ENCODE measurements at places on chromosomes 6 and 20. TPM values are rescaled to one million over a fixed set of nuclear protein-coding genes. Genes with fewer than 3 reads are reported as not detected.

The FITM2 gene
- total RNA-seq, result 2.9 TPM

The CTCFL gene
- not detected for total RNA-seq

GRCh38 chr20:8128291-8129060, 3.6 kb upstream of the PLCB1 start:
- H3K27ac ChIP-seq, result no peak overlapping the region
- no peak for DNase-seq
- H3K4me1 ChIP-seq, result peaks cover 17% of the 10 kb centered on the region
- no peak overlapping the region for H3K4me3 ChIP-seq
- no peaks in the 10 kb centered on the region for H3K36me3 ChIP-seq
- H3K27me3 ChIP-seq, result peaks cover 30% of the 10 kb centered on the region

DNA sequence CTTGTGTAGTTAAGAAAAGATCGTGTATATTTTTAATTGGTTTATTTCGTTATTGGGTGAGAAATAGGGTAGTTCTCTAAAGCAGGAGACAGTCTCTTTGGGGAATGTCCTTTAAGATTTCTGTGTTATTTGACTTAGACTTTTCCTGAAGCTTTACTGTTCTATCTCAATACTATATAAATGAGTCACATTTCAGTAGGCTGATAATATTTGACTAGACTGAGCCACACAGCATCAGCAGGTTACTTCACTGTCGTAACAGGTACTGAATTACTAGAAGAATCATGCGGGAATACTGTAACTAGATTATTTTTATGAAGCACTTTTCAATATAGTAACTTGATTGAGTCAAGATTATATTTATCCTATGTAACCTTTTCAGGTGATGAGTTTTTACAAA, 1.4 kb downstream of the SMAP1 start:
- H3K27ac ChIP-seq, result no peak overlapping the region
- no peak for DNase-seq
- H3K4me1 ChIP-seq, result peaks cover 55% of the 10 kb centered on the region
- no peaks in the 10 kb centered on the region for H3K27me3 ChIP-seq

DNA sequence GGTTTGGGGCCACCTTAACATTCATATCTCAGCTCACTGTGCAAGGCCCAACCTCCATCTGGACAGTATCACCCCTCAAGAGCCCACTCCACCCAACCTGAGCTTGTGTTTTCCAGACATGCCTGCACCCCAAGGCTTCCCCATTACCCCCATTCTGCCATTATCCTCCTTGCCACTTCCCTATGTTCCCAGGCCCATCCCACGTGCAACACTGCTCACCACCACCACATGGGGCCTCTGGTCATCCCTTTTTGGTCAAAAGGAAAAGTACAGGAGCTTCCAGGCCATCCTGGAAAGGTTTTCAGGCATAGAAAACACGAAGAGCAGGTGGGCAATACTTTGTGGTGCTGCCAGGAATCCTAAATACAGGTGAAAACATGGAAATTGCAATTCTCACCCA, 140.3 kb downstream of the SYNDIG1 start:
- no peak overlapping the region for H3K27ac ChIP-seq
- H3K4me3 ChIP-seq, result no peak overlapping the region
- no peaks in the 10 kb centered on the region for H3K27me3 ChIP-seq
- H3K36me3 ChIP-seq, result no peaks in the 10 kb centered on the region

DNA sequence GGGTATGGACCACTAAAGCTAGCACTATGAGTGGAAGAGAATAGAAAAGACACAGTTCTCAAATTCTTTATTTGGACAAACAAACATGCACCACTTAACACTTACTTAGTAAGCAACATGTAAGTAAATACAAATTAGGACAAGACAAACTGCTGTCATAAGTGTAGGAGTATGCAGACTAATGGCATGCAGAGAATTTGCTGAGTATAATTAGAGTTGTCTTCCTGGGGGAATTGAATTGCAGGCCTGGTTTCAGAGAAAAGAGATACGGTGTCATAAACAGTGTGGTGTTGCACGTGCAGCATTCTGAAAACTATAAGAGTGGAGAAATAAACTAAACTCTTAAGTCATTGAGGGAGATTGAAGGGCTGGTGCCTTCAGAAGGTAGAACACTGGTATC, 125.2 kb upstream of the EYA4 start:
- H3K36me3 ChIP-seq, result no peaks in the 10 kb centered on the region
- no peak overlapping the region for H3K4me3 ChIP-seq
- no peak overlapping the region for H3K27ac ChIP-seq
- H3K4me1 ChIP-seq, result no peaks in the 10 kb centered on the region

DNA sequence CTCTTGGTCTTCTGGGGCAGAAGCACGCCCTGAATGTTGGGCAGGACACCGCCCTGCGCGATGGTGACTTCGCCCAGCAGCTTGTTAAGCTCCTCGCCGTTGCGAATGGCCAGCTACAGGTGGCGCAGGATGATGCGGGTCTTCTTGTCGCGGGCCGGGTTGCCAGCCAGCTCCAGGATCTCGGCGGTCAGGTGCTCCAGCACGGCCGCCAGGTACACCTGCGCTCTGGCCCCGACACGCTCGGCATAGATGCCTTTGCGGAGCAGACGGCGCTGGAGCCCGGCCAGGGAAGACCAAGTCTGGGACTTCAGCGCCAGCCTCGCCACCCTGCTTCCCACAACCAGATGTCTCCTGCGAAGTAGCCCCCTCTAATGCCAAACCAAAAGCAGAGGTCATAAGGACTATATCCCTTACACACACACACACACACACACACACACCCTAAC, 8.0 kb upstream of the SLC17A3 start:
- H3K27me3 ChIP-seq, result peaks cover 15% of the 10 kb centered on the region
- no peaks in the 10 kb centered on the region for H3K36me3 ChIP-seq
- DNase-seq, result peak; percentile 60

DNA sequence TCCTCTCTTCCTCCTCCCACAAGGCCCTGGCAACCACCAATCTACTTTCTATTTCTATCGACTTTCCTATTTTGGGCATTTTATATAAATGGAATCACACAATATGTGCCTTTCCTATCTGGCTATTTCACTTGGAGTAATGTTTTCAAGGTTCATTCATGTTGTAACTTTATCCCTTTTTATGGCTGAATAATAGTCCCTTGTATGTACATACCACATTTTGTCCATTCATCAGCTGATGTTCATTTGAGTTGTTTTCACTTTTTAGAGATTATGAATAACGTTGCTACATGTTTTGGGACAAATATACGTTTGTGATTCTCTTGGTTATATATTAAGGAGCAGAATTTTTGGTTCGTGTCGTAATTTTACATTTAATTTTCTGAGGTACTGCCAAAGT, 33.9 kb downstream of the SCGN start:
- H3K4me3 ChIP-seq, result no peak overlapping the region
- H3K27ac ChIP-seq, result no peak overlapping the region
- H3K36me3 ChIP-seq, result no peaks in the 10 kb centered on the region
- H3K27me3 ChIP-seq, result peaks cover 30% of the 10 kb centered on the region

DNA sequence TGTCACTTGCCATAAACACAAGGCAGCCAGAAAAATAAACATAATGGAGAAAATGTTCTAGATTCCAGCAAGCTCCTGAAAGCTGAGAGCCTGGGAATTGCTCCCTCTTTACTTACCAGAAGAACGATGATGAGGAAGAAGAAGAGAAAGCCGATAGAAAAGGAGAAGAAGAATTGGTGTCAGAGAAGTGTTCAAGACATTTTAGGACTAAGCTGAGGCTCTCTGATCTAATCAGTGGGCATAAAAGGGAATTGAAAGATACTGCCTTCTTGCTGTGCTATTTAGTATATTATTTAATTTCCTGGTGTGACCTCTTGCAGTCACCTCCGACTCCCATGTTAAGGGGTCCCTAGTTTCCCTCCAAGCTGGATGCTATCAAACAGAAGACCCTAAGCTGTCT, 316.6 kb upstream of the JARID2 start:
- H3K27ac ChIP-seq, result no peak overlapping the region
- H3K27me3 ChIP-seq, result no peaks in the 10 kb centered on the region
- H3K4me3 ChIP-seq, result no peak overlapping the region
- no peaks in the 10 kb centered on the region for H3K4me1 ChIP-seq
- DNase-seq, result no peak

DNA sequence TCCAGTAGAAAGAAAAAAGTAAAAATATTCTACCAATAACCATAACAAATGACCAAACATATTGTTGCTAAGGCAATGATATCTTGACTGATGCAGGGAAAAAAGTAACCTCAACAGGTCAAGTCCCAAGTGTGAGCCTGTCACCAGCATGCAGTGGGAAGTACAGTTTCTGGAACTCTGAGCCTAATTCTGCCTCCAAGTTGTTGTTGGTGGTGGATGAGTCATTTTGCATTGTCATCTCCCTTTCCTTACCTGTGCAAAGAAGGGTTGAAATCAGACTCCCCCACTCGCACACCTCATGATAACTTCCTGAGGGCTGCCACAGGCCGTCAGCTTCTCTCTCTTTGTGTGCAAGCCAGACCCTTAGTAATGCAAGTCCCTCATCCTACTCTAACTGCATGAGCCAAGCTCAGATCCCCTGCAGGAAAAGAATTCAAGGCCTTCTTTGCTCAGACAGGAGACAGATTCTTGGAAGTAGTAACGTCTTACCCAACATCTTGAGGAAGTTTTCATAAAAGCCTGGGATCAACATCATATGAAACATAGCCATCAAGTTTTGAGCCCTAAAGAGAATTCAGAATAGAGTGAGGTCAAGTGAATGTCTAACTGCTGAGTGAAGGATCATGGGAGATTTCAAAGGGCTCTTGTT, 207.6 kb upstream of the FOXA2 start:
- H3K27ac ChIP-seq, result no peak overlapping the region
- no peaks in the 10 kb centered on the region for H3K4me1 ChIP-seq
- no peaks in the 10 kb centered on the region for H3K27me3 ChIP-seq
- no peak overlapping the region for H3K4me3 ChIP-seq

- no peak overlapping the region for H3K4me3 ChIP-seq
- no peak for DNase-seq
- H3K36me3 ChIP-seq, result peaks cover 39% of the 10 kb centered on the region
- H3K4me1 ChIP-seq, result peaks cover 14% of the 10 kb centered on the region
- H3K27ac ChIP-seq, result no peak overlapping the region
Measured at GRCh38 chr6:144297511-144298100, 12.5 kb downstream of the UTRN start.

- H3K36me3 ChIP-seq, result no peaks in the 10 kb centered on the region
- H3K27me3 ChIP-seq, result peaks cover 40% of the 10 kb centered on the region
- DNase-seq, result no peak
- peak overlapping the region; percentile 71 for H3K4me3 ChIP-seq
Measured at GRCh38 chr6:37695857-37696219, 1.8 kb downstream of the MDGA1 start.

DNA sequence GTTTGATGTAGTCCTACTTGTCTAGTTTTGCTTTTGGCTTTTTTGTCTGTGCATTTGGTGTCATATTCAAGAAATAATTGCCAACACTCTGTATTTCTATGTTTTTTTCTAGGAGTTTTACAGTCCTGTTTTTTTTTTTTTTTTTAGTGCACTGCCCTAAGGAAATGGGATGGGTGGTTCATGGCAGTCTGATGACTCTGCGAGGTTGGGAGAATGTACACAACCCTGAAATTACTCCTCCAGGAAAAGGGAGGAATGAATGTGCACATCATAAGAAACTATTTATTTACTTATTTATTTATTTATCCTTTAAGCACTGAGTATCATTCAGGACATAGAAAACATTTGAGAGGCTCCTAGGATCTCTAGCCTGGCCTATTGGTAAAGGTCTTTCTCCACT, 15.2 kb upstream of the SLC17A5 start:
- no peak for DNase-seq
- no peak overlapping the region for H3K27ac ChIP-seq
- H3K27me3 ChIP-seq, result peaks cover 42% of the 10 kb centered on the region
- H3K36me3 ChIP-seq, result no peaks in the 10 kb centered on the region

GRCh38 chr20:44093249-44093582, 93.8 kb downstream of the JPH2 start:
- no peak overlapping the region for H3K4me3 ChIP-seq
- H3K27me3 ChIP-seq, result peaks cover 23% of the 10 kb centered on the region
- H3K36me3 ChIP-seq, result no peaks in the 10 kb centered on the region
- no peak overlapping the region for H3K27ac ChIP-seq
- peaks cover 9% of the 10 kb centered on the region for H3K4me1 ChIP-seq
- DNase-seq, result no peak

- H3K36me3 ChIP-seq, result no peaks in the 10 kb centered on the region
- no peak overlapping the region for H3K27ac ChIP-seq
- peaks cover 34% of the 10 kb centered on the region for H3K27me3 ChIP-seq
- no peak for DNase-seq
- H3K4me1 ChIP-seq, result peaks cover 26% of the 10 kb centered on the region
Measured at GRCh38 chr6:39050453-39051112, 2.0 kb downstream of the GLP1R start.

DNA sequence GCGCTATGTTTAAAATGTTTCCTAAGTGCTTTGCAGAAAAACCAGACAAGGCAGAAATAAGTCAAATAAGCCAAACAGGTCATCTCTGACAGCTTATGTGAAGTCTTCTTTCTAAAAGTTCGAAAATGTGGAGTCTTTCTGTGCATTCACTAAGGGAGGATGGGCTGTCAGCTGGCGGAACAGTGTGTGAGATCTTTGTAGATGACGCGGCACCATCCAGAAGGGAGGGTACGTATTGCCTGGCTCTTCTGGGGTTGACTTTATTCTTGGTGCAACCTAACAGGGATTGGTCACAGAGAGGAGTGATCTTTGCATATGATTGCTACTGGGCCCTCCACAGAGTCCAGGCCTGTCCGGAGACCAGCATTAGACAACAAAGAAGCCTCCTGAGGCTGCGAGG, 114.5 kb upstream of the EDN1 start:
- peaks cover 3% of the 10 kb centered on the region for H3K27me3 ChIP-seq
- H3K27ac ChIP-seq, result no peak overlapping the region
- DNase-seq, result no peak
- H3K4me3 ChIP-seq, result no peak overlapping the region
- H3K4me1 ChIP-seq, result no peaks in the 10 kb centered on the region

GRCh38 chr6:21836277-21836676, 242.7 kb downstream of the SOX4 start:
- no peaks in the 10 kb centered on the region for H3K27me3 ChIP-seq
- H3K4me3 ChIP-seq, result no peak overlapping the region
- H3K27ac ChIP-seq, result no peak overlapping the region
- H3K4me1 ChIP-seq, result peaks cover 10% of the 10 kb centered on the region

GRCh38 chr6:44268095-44268628, 2.1 kb upstream of the TMEM151B start:
- H3K4me3 ChIP-seq, result no peak overlapping the region
- H3K27me3 ChIP-seq, result peaks cover 36% of the 10 kb centered on the region
- DNase-seq, result peak; percentile 76
- H3K36me3 ChIP-seq, result peaks cover 16% of the 10 kb centered on the region
- H3K27ac ChIP-seq, result no peak overlapping the region

- peaks cover 13% of the 10 kb centered on the region for H3K4me1 ChIP-seq
- no peak overlapping the region for H3K27ac ChIP-seq
- no peak for DNase-seq
- H3K4me3 ChIP-seq, result no peak overlapping the region
Measured at GRCh38 chr6:52410979-52411378, 9.2 kb upstream of the EFHC1 start.

DNA sequence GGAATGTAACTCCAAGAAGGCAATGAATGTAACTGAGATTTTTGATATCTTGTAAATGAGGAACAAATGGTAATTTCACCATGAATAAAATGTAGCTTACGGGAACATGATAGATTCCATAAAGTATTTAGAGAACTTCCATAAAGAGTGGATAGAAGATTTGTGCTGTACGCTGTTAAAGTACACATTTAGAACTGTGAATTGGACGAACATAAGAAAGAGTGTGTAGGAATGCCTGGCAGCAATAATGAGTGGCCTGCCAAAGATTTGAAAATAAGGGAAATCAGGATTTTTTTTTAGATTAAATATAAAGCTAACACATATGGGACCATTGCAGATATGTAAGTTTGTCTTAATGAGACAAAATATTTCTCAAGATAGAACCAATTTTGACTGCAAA, 1153.3 kb upstream of the EYS start:
- H3K4me1 ChIP-seq, result no peaks in the 10 kb centered on the region
- no peak for DNase-seq
- no peak overlapping the region for H3K4me3 ChIP-seq
- no peaks in the 10 kb centered on the region for H3K36me3 ChIP-seq

GRCh38 chr20:9177278-9177677, 108.4 kb downstream of the PLCB4 start:
- DNase-seq, result no peak
- H3K27me3 ChIP-seq, result no peaks in the 10 kb centered on the region
- no peaks in the 10 kb centered on the region for H3K36me3 ChIP-seq

Measured in activated CD8-positive, alpha-beta T cell treated with anti-CD3 and anti-CD28 coated beads, Interleukin-2, amount 10 ng/mL, durations not matched to agents 7 days and 5 days (primary cell).